ENCODE measurements at places on chromosomes 1 and 21. TPM values are rescaled to one million over a fixed set of nuclear protein-coding genes. Genes with fewer than 3 reads are reported as not detected.

RGS13 gene
- total RNA-seq, result not detected

NBPF4 gene
- total RNA-seq, result not detected

KRTAP13-2 gene
- total RNA-seq, result not detected

- peak; percentile 87 for DNase-seq
These were observed 1.9 kb upstream of the GNAI3 start for GRCh38 chr1:109546311-109547109.

GRCh38 chr1:198416296-198416695 lies 124.2 kb downstream of the ATP6V1G3 start:
- DNase-seq, result no peak

DNA sequence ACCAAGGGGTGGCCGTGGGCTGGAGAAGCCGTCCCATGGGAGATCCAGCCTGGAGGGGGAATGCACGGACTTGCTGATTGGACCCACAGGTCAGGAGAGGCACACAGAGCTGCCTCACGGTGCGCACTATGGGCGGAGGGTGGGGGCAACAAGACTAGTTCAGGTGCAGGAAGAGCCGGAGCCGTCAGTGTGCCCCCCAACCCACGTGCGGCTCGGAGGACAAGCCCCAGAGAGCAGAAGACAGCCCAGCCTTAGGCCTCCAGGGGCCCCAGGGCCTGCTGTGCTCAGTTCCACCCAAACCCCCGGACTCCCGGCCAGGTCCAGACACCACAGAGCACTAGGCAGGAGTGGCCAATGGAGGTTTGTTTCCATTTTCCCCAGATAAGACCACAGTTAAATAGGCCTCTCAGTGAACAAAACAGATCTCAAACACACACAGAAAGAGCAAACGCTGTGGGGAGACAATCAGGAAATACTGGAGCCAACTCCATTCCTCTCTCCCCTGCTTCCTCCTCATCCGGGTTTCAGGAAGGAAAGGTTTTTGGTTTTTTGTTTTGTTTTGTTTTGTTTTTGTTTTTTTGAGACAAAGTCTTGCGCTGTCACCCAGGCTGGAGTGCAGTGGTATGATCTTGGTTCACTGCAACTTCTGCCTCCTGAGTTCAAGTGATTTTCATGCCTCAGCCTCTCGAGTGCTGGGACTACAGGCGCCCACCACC lies 84.2 kb downstream of the ADSS2 start:
- DNase-seq, result no peak

DNA sequence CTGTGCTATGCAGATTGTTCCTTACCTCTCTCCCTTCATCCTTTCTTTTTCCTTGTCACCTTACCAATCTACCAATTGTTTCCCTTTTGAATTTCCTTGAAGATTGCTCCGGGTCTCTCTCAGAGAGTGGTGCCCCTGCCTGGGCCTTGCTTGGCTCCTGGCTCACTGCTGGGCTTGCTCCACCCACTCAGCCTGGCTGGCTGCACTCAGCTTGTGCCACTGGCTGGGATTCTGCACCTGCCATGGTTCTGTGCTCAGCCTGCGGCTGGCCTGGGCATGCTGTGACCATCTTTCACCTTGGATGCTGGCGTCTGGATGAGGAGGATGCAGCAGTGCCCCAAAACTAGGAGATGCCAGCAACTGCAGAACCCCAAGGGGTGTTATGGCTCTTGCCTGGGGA lies 463.9 kb upstream of the CXADR start:
- DNase-seq, result no peak

DNA sequence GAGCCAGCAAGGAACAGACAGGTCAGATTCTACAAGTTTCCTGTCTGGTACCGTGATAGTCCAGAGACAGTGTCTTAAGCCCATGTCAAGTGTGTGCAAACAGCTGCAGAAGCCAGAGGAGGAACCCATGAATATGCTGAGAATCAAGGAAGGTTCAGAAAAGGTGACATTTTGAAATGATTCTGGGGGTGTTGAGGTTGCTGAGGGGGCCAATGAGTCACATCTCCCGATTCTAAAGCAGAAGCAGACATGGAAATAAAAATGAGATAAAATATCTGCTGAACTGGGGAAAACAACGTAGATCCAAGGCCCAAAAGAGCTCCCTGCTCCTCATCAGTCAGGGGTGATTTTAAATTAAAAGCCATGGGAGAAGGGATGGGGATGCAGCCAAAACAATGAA lies 15.8 kb upstream of the SYT6 start:
- no peak for DNase-seq

GRCh38 chr1:159978107-159978398 lies 24.0 kb upstream of the SLAMF9 start:
- no peak for DNase-seq

DNA sequence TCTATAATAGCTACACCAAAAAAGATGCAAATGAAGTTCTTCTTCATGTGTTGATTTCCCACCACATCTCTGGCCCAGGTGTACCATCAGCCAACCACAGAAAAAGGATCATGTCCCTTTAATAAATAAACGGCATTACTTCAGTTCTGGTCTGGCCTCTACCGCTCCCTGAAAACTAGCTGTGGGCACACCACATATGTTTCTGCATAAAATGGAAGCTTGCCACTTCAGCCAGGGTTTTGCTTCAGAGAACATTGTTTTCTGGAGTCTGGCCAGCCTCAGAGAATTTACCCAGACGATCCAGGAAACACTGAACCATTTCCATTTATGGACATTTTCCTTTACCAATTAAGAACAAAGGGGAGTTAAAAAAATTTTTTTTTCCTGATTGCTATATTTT lies 5.8 kb upstream of the LAMC2 start:
- peak; percentile 46 for DNase-seq

GRCh38 chr1:9289090-9289534 lies 3.6 kb upstream of the SPSB1 start:
- DNase-seq, result peak; percentile 78

GRCh38 chr1:8540261-8540941 lies 222.5 kb downstream of the SLC45A1 start:
- DNase-seq, result no peak

- no peak for DNase-seq
These were observed 54.5 kb downstream of the RRAGC start for GRCh38 chr1:38805036-38805435.

GRCh38 chr1:167532964-167533824 lies 14.9 kb upstream of the CD247 start:
- DNase-seq, result peak; percentile 31

Measured in ovary (tissue), 10 donors.